ENCODE measurements at places on chromosomes 3 and 15. TPM values are rescaled to one million over a fixed set of nuclear protein-coding genes. Genes with fewer than 3 reads are reported as not detected.

Gene CAND2
- 0.42 TPM for total RNA-seq

Gene FMN1
- total RNA-seq = 0.25 TPM

Gene RETNLB
- total RNA-seq = not detected

Gene P2RY13
- total RNA-seq = not detected

Gene CPN2
- total RNA-seq = not detected

Gene PDZRN3
- total RNA-seq = not detected

Gene MUC13
- total RNA-seq = 8.2 TPM

Gene PEX5L
- not detected for total RNA-seq

Gene MME
- total RNA-seq = not detected

Gene ZNF662
- not detected for total RNA-seq

Gene GPR27
- 3.1 TPM for total RNA-seq

Gene BCHE
- 0.83 TPM for total RNA-seq

Gene COL8A1
- not detected for total RNA-seq

Gene COL6A5
- not detected for total RNA-seq

Gene ITIH3
- not detected for total RNA-seq

Gene RASL12
- 0.10 TPM for total RNA-seq

Gene CKMT1A
- 2.6 TPM for total RNA-seq

Gene KY
- 0.08 TPM for total RNA-seq

Gene NEK10
- total RNA-seq = 0.88 TPM

Gene PIGB
- 13.9 TPM for total RNA-seq

Gene ABHD17C
- total RNA-seq = 39.1 TPM

Gene EBLN2
- 0.67 TPM for total RNA-seq

Gene GMPPB
- total RNA-seq = 22.0 TPM

Gene PATL2
- total RNA-seq = 0.24 TPM

Gene ROPN1
- total RNA-seq = not detected

Gene STRA6
- total RNA-seq = 80.9 TPM

Gene CCR9
- not detected for total RNA-seq

Gene ITIH1
- not detected for total RNA-seq

Gene LIPH
- 6.2 TPM for total RNA-seq

Gene CELF6
- total RNA-seq = 0.13 TPM

Gene PLA2G4E
- not detected for total RNA-seq

Gene CLRN1
- not detected for total RNA-seq

Gene APPL1
- total RNA-seq = 15.8 TPM

Gene RGMA
- 0.19 TPM for total RNA-seq

Gene RBP2
- not detected for total RNA-seq

Gene C2CD4B
- 0.07 TPM for total RNA-seq

Gene SPINK8
- not detected for total RNA-seq

Gene NECTIN3
- total RNA-seq = 31.8 TPM

Gene SLC24A5
- total RNA-seq = not detected

Gene ELL3
- total RNA-seq = 2.2 TPM

Gene ETFA
- 244 TPM for total RNA-seq

Gene SIDT1
- 0.69 TPM for total RNA-seq
